PC-3 (cell line): ENCODE measurements at places on chromosomes 11 and 22. TPM values are rescaled to one million over a fixed set of nuclear protein-coding genes. Genes with fewer than 3 reads are reported as not detected.

Gene OR8H2
- total RNA-seq = not detected in 2 replicates

Gene ADM2
- total RNA-seq = 0.98 and 1.8 TPM in 2 replicates

Gene RPL3
- 1,363 and 1,371 TPM in 2 replicates for total RNA-seq

Gene CREB3L1
- total RNA-seq = 1.1 and 1.4 TPM in 2 replicates

Gene MS4A4A
- total RNA-seq = not detected in 2 replicates

Gene SPON1
- not detected in 2 replicates for total RNA-seq

Gene OR5A1
- total RNA-seq = not detected in 2 replicates

Gene NPAS4
- total RNA-seq = not detected in 2 replicates

Gene MRGPRE
- total RNA-seq = not detected in 2 replicates
